ENCODE measurements at places on chromosomes 2 and 18.

GRCh38 chr2:96580771-96581170, 44.2 kb downstream of the ARID5A start:
- no peak for DNase-seq

DNA sequence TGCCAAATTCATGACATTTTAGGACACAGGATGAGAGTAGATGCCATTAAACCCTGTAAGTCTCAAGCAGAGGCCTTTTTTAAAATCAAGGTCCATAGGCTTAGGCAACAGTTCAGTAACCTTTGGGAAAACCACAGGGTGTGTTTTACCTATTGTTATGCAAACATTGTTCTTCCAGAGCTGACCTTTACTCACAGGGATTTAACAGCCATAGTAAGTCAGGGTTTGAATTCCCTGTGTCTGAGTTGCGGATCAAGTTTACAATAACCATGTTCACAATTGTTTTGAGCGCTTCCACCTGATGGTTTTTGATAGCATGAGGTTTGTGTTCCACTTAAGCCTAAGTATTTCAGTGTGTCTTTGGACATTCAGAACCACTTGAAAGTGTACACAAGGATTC, 160.1 kb upstream of the BOD1L2 start:
- DNase-seq, result no peak

DNA sequence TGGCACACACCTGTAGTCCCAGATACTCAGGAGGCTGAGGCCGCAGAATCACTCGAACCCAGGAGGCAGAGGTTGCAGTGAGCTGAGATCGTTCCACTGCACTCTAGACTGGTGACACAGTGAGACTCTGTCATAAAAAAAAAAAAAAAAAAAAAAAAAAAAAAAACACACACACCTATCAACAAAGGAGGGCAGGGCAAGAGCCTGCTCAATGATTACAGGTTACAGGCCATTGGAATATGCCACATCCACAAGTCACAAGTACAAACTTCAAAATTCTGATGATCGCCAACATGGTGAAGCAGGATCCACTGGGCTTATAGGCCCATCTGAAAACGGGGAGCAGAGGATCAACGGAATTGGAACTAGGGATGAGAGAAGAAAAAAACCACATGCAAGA, 6.3 kb downstream of the MYO5B start:
- DNase-seq, result no peak

- DNase-seq, result no peak
Measured at GRCh38 chr2:7815726-7816125, 866.1 kb upstream of the ID2 start.

GRCh38 chr2:230984393-230985220, 11.3 kb upstream of the SPATA3 start:
- DNase-seq, result no peak

DNA sequence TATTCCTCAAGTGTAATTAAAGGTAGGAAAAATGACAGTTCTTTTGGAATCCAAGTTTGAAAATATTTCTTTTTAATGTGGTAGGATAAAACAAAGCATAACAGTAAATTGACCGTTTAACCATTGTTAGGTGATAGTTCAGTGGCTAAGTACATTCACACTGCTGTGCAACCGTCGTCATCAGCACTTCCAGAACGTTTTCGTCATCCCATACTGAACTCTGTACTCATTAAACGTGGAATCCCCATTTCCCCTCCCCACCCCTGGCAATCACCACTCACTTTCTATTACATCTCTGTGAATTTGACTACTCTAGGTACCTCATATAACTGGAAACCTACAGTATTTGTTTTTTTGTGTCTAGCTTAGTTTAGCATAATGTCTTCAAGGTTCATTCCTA, 32.9 kb upstream of the FZD5 start:
- no peak for DNase-seq

DNA sequence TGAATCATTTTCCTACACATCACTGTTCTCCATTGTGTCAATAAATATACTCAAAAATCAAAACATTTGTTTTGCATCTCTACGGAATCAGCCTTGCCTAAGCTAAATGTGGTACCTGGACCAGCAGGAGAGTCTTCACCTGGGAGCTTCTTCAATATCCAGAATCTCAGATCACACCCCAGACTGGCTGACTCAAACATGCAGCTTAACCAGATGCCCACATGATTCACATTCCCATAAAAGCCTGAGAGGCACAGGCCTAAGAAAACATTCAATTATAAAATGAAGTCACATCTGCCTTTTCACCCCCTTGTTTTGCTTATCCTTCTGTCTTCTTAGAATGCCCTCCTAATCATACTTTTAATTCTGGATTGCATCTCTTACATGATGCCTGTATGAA, 1045.5 kb upstream of the NXPH2 start:
- DNase-seq, result no peak

- DNase-seq, result no peak
Measured at GRCh38 chr2:14303366-14304115, 329.0 kb upstream of the LRATD1 start.

Data from lung microvascular endothelial cell (primary cell).